Ascending aorta (tissue), 2 donors: ENCODE measurements at places on chromosomes 12 and 14. TPM values are rescaled to one million over a fixed set of nuclear protein-coding genes. Genes with fewer than 3 reads are reported as not detected.
A peak's percentile ranks its signal among the peaks of the same experiment; 100 is the strongest.

GRCh38 chr12:70555081-70555480, 82.1 kb downstream of the PTPRB start:
- no peak overlapping the region for H3K27ac ChIP-seq
- no peaks in the 10 kb centered on the region for H3K36me3 ChIP-seq
- no peak for DNase-seq
- no peaks in the 10 kb centered on the region for H3K27me3 ChIP-seq

DNA sequence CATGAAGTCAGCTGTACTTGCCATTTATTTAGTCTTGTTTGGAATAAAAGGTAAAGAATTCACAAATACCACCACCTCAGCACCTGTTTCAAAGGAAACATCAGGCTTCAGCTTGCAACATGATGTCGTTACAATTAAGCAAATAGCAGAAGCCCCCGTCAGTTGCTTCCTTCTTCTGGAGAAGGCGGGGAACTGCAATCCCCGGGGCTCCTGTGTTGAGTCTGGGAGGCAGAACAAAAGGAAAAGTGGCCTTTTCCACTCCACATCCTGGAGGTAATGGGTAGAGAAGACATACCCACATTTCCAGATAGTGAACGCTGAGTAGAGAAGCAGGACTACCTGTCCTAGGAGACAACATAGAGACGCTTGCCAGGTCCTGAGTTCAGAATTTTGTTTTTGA, 92.8 kb downstream of the DNAH10 start:
- H3K4me3 ChIP-seq, result no peak overlapping the region
- H3K27me3 ChIP-seq, result no peaks in the 10 kb centered on the region
- no peak overlapping the region for H3K27ac ChIP-seq
- H3K36me3 ChIP-seq, result no peaks in the 10 kb centered on the region

DNA sequence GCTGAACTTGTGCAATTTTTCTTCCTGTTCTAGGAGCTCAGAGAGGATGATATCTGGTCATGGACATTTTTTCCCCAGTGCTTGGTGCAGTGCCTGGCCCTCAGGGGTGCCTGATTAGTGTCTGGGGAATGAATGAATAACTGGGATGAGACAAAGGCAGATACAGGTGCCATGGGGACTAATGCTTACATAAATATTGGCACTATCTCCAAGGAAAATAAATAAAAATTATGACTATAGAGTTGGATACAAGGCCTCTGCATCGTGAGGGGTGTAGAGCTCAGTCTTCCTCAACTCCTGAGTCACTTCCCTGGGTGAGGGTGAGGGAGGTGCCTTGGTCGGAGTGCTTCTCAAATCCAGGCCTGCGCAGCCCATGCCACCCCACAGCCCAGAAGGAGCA, 188.6 kb downstream of the KCNA5 start:
- H3K36me3 ChIP-seq, result no peaks in the 10 kb centered on the region
- H3K4me3 ChIP-seq, result no peak overlapping the region
- no peak overlapping the region for H3K27ac ChIP-seq

GRCh38 chr14:42110167-42110566, 503.5 kb downstream of the LRFN5 start:
- H3K27me3 ChIP-seq, result no peaks in the 10 kb centered on the region
- H3K36me3 ChIP-seq, result no peaks in the 10 kb centered on the region
- no peak overlapping the region for H3K27ac ChIP-seq
- no peak for DNase-seq
- H3K4me3 ChIP-seq, result no peak overlapping the region
- no peaks in the 10 kb centered on the region for H3K4me1 ChIP-seq

DNA sequence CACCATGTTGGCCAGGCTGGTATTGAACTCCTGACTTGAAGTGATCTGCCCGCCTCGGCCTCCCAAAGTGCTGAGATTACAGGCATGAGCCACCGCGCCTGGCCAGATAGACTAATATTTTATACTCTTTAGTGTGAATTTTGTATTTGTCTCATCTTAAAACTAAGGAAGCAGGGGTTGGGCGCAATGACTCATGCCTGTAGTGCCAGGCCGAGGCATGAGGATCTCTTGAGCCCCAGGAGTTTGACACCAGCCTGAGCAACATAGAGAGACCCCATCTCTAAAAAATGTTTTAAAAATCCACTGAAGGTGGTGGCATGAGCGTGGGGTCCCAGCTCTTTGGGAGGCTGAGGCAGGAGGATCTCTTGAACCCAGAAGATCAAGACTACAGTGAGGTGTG, 9.0 kb downstream of the DYNC1H1 start:
- H3K4me1 ChIP-seq, result peaks cover 34% of the 10 kb centered on the region
- peak; percentile 58 for DNase-seq
- H3K27ac ChIP-seq, result peak overlapping the region; percentile 68
- peaks cover 11% of the 10 kb centered on the region for H3K36me3 ChIP-seq

DNA sequence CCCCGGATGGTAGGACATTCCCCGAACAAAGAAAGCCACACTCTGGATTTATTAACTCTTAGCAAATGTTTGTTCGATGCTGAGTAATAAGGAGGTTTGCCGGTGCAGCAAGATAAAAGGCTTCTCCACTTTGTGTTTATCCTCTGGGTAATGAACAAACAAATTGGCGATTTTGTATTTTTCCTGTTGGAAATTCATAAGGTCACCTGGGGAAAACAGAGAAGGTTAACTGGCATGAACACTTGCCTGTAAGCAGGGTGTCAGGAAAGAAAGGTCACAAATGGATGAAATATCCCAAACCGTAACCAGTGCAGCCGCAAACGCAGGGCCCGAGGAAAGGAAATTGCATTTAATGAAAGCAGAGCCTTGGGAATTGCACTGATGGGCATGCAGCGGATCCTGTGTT, 132.8 kb downstream of the RMST start:
- no peak overlapping the region for H3K4me3 ChIP-seq
- no peak for DNase-seq
- H3K4me1 ChIP-seq, result no peaks in the 10 kb centered on the region
- H3K36me3 ChIP-seq, result no peaks in the 10 kb centered on the region

DNA sequence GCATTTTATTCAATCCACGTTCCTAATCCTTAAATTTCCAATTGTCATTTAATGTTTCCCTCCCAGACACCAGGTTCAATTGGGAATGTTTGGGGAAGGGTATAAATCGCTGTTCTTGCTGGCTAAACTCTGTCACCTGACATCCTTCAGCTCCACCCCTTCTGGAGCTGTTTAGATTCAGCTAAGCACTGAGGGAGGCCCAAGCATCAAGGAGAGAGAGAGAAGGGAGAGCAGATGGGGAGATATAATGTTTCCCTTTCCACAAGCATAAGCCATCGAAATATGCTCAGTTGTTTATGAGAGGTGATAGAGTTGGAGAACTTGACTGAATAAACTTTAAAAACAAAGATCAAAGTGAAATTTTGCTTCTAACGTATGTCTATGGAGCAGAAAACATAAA, 1.8 kb downstream of the ABCC9 start:
- no peaks in the 10 kb centered on the region for H3K27me3 ChIP-seq
- H3K36me3 ChIP-seq, result no peaks in the 10 kb centered on the region
- H3K27ac ChIP-seq, result no peak overlapping the region
- H3K4me1 ChIP-seq, result no peaks in the 10 kb centered on the region

DNA sequence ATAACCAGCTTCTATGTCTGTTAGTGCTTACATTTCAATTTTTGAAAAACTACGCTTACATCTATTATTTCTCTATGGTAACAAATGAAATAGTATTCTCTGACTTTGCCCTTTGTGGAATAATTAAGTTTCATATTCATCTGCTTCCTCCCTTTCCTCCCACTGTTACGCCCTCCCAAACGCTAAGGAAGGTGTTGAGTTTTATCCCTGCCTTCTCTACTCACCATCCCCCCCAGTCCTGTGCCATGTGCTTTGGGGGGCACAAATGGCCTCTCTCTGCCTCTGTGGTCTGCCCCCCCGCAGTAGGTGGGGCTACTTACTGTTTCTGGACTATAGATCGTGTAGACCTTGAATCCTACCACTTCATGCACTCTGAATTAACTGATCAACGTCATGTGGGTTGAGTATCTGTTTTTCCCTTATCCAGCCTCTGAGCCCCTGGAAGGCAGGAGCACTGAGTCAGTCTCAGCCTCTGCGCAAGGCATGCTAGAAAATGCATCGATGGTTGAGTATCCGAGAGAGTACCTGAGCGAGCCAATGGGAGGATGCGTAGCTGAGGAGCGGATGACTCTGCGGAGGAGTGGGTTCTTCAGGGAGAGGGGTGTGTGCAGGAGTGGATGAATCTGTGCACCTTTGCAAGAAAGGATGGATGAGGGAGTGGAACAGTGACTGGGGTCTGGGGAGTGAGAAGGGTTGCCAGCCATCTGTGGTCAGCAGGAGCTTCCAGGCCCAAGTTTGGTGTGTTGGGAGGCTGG, 114.5 kb upstream of the RTL1 start:
- H3K4me1 ChIP-seq, result no peaks in the 10 kb centered on the region
- no peaks in the 10 kb centered on the region for H3K36me3 ChIP-seq
- H3K27me3 ChIP-seq, result no peaks in the 10 kb centered on the region
- no peak overlapping the region for H3K4me3 ChIP-seq
- no peak for DNase-seq

DNA sequence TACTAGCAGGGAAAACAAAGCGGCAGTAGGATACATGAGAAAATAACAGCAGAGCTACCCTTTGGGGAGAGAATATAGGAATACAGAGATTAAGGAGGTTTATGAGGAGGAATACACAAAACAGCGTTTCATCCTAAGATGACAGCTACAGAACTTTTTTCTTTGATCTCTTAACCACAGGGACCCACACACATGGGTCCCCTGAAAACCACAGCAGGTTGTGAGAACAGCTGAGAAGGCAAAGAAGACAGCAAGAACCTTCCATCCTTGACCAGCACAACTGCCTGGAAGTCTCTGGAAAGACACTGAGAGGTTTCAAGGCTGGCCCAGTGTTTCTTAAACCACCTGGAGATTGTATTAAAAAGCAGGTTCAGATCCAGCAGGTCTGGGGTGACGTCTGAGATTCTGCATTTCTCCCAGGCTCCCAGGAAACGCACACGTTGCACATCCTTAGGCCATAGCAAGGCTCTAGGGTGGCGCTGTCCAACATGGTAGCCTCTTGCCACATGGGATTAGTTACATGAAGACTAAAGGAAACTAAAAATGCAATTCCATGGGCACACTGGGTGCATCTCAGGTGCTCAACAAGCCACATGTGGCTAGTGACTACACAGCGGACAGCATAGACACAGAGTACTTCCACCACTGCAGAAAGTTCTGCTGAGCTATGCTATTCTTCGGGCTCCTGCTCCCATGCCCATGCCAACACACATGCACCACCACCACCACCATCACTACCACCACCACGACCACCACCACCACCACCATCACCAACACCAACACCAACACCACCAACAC, 92.3 kb downstream of the FOXN3 start:
- H3K27ac ChIP-seq, result no peak overlapping the region
- H3K27me3 ChIP-seq, result no peaks in the 10 kb centered on the region
- DNase-seq, result no peak
- H3K36me3 ChIP-seq, result no peaks in the 10 kb centered on the region
- peaks cover 22% of the 10 kb centered on the region for H3K4me1 ChIP-seq

GRCh38 chr14:30240018-30240417, 312.4 kb upstream of the PRKD1 start:
- H3K4me1 ChIP-seq, result no peaks in the 10 kb centered on the region
- DNase-seq, result no peak
- H3K36me3 ChIP-seq, result no peaks in the 10 kb centered on the region
- H3K27ac ChIP-seq, result no peak overlapping the region

- H3K4me3 ChIP-seq, result no peak overlapping the region
- no peaks in the 10 kb centered on the region for H3K4me1 ChIP-seq
- no peaks in the 10 kb centered on the region for H3K36me3 ChIP-seq
- no peaks in the 10 kb centered on the region for H3K27me3 ChIP-seq
Measured at GRCh38 chr14:45947830-45948229, 694.8 kb upstream of the MIS18BP1 start.

DNA sequence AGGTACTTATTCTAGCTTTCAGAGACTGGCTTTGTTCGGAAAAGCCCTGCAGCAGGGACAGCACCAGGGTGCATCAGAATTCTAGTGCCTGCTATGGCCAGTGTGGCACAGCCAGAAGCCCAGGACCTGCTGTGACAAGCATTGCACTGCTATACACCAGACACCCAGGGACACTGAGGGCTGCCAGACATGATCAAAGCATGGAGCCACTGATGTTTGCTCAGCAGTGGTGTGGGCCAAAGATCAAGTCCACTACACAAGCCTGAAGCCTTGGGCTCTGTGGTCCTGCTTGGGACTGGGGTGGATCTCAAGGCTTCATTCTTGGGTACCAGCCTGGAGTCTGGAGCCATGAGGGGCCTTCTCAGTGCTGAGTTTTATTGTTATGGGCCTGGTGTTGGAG, 36.1 kb upstream of the CDKN3 start:
- no peaks in the 10 kb centered on the region for H3K36me3 ChIP-seq
- no peak overlapping the region for H3K4me3 ChIP-seq
- no peak overlapping the region for H3K27ac ChIP-seq
- no peak for DNase-seq
- H3K4me1 ChIP-seq, result no peaks in the 10 kb centered on the region
- no peaks in the 10 kb centered on the region for H3K27me3 ChIP-seq

- H3K36me3 ChIP-seq, result peaks cover 24% of the 10 kb centered on the region
- no peak overlapping the region for H3K4me3 ChIP-seq
- H3K27me3 ChIP-seq, result no peaks in the 10 kb centered on the region
- no peaks in the 10 kb centered on the region for H3K4me1 ChIP-seq
- peak overlapping the region; percentile 6 for H3K27ac ChIP-seq
Measured at GRCh38 chr14:101926085-101926484, 38.3 kb upstream of the DYNC1H1 start.

DNA sequence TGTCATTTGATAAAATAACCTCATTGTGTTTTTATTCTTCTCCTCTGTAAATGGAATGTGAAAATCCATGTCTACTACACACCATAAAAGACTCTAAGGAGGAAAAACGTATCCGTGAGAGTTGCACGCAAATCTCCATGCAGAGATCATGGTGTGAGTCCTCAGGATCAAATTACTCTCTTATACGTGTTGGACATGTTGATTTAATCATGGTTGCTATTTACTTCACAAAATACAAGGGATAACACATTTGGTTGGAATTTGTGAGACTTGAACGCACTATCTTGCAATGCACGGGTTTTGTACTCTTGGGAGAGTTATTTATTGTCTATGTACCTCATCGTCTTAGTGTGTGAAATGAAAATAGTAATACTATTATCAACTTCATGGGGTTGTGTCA, 128.0 kb upstream of the RASSF8 start:
- H3K27ac ChIP-seq, result no peak overlapping the region
- H3K4me3 ChIP-seq, result no peak overlapping the region
- DNase-seq, result no peak
- no peaks in the 10 kb centered on the region for H3K27me3 ChIP-seq

STAC3 gene
- not detected for total RNA-seq

KRT79 gene
- total RNA-seq, result not detected

PPP1R1A gene
- 28.7 TPM for total RNA-seq
